Right ventricle myocardium superior (tissue), 1 donor: ENCODE measurements at places on chromosomes 7 and 10. TPM values are rescaled to one million over a fixed set of nuclear protein-coding genes. Genes with fewer than 3 reads are reported as not detected.

GRCh38 chr7:78074713-78075112, 276.1 kb downstream of the PHTF2 start:
- DNase-seq = no peak

Gene GATA3
- total RNA-seq = 0.83 TPM

DNA sequence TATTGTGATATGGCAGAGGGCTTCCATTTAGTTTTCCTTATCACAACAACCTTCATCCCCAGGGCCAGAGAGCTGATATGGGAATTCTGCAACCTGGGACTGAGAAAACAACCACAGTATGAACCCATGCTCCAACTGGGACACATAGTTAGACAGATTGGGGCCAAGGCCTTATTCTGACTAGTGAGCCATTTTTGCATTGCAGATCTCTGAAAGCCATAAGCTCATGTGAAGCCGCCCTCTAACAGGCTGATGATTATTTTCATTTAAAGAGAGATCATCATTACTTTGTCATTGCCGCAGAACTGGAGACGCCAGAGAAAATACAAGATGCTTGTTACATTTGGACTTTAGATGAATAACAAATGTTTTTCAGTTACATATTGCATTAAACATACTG, 791.7 kb upstream of the POM121L12 start:
- DNase-seq = no peak

DNA sequence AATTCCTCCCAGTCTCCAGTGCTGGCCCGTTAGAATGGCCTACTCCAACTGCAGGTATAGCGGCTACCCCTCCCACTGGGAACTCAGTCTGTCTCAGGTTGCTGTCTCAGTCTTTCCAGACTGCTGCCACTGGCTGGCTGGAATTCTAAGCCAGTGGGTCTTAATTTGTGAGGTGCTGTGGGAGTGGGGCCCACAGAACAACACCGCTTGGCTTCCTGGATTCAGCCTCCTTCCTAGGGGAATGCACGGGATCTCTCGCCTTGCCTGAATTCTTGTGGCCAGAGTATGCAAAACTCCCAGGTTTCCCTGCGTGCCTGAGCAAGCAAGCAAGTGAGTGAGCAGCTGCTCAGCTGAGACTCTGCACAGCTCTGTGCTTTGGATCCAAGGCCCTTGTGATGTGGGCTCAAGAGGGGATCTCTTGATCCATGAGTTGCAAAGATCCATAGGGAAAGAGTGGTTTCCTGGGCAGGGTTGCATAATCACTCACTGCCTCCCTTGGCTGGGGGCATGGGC, 41.5 kb upstream of the GPR141 start:
- DNase-seq = no peak
